Endodermal cell (in vitro differentiated cells): ENCODE measurements at places on chromosomes 16 and 17. TPM values are rescaled to one million over a fixed set of nuclear protein-coding genes. Genes with fewer than 3 reads are reported as not detected.

The PRR35 gene
- total RNA-seq: 0.23 and 0.62 TPM in 2 replicates

The SLC38A8 gene
- not detected in 3 replicates for total RNA-seq

The STAC2 gene
- total RNA-seq: 0.15 to 0.38 TPM (median 0.35 TPM) in 3 replicates

The GID4 gene
- total RNA-seq: 20.0 to 41.0 TPM (median 20.5 TPM) in 3 replicates

The BBS2 gene
- 46.1 to 52.6 TPM (median 47.3 TPM) in 3 replicates for total RNA-seq

The TM4SF5 gene
- total RNA-seq: 0.53 TPM in 1 of 3 replicates, not detected in the others

The OR3A3 gene
- total RNA-seq: not detected in 2 replicates

The GCGR gene
- total RNA-seq: 2.9 and 4.0 TPM in 2 replicates

The MPP2 gene
- 16.2 to 58.7 TPM (median 16.2 TPM) in 3 replicates for total RNA-seq

DNA sequence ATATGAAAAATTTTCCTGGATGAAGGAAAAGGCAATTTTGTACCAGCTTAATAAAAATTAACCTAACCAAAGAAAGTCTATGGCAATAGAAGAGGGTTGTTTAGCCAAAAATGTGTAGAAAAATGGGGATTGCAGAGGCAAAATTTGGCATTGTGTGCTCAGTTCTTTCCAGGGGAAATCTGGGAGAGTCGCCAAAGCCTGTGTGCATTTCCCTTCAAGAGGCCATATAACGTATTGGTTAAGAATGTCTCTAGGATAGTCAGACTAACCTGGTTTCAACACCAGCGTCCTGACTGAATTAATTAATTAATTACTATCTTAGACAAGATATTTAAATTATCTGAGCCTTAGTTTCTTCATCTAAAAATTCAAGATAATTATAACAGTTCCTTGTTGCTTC is 44.8 kb upstream of the HLF start:
- no peak overlapping the region for H3K4me3 ChIP-seq
- H3K27me3 ChIP-seq: no peaks in the 10 kb centered on the region
- H3K36me3 ChIP-seq: no peaks in the 10 kb centered on the region
- no peaks in the 10 kb centered on the region for H3K4me1 ChIP-seq
- no peak overlapping the region for H3K27ac ChIP-seq
- DNase-seq: no peak

DNA sequence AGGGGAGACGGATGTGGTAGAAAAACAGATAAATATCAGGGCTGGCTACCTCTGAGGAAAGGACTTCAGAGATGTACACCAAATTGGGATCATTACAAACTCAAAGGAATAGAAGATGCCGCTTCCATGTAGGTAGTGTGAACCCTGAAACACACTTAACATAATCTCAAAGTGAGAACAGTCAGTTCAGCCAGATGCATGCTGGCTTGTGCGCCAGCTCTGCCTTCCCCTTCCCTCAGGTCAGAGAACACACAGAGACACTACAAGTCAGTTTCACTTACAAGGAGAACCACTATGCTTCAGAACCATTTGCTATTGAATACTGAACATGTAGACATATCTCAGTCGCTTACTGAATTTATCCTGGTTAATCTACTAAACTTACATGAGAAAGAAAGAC is 176.0 kb upstream of the AXIN2 start:
- no peaks in the 10 kb centered on the region for H3K36me3 ChIP-seq
- H3K27me3 ChIP-seq: no peaks in the 10 kb centered on the region
- H3K4me3 ChIP-seq: no peak overlapping the region
- H3K27ac ChIP-seq: peak overlapping the region; percentile 19
- no peak for DNase-seq

DNA sequence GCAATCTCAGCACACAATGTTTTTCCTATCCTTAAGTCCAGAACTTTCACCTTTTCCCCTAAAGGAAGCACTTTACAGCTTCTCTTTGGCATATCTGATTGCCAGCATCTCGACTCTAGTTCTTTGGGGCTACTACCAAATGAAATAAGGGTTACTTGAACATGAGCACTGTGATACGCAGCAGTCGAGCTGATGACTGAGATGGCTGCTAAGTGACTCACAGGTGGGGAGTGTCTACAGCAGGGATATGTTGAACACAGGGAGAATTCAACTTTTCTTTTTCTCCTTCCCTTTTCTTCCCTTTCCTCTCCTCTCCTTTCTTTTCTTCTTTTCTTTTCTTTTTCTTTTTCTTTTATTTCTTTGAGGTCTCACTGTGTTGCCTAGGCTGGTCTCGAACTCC is 334.8 kb downstream of the MAF start:
- no peaks in the 10 kb centered on the region for H3K27me3 ChIP-seq
- H3K27ac ChIP-seq: no peak overlapping the region
- no peak overlapping the region for H3K4me3 ChIP-seq
- peaks cover 3% of the 10 kb centered on the region for H3K4me1 ChIP-seq
- DNase-seq: no peak
- no peaks in the 10 kb centered on the region for H3K36me3 ChIP-seq

GRCh38 chr16:67184453-67184994 is 761 bp upstream of the MATCAP1 start:
- H3K4me3 ChIP-seq: peak overlapping the region; percentile 84
- H3K4me1 ChIP-seq: peaks cover 6% of the 10 kb centered on the region
- no peak overlapping the region for H3K27ac ChIP-seq
- peaks cover 7% of the 10 kb centered on the region for H3K36me3 ChIP-seq
- DNase-seq: peak; percentile 76

DNA sequence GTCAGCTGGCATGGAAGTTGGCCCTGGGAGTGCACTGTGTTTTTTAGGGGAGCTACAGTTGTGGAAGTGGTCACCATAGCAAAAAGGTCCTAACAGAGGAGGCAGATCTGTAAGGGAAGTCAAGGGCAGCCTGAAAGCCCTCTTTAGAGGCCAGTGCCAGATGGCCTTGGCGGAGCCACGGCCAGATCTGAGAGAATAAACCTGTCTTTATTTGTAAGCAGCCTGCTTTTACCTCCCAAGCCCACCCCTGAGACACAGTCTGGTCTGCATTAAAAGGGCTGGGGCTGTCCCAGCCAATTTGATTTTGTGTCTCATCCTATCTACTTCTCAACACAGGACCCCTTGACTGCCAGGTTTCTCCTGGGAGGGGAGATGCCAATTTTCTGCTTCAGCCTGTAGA is 51.0 kb upstream of the NOL11 start:
- H3K4me1 ChIP-seq: no peaks in the 10 kb centered on the region
- H3K4me3 ChIP-seq: no peak overlapping the region
- no peak for DNase-seq
- H3K36me3 ChIP-seq: peaks cover 14% of the 10 kb centered on the region
- H3K27ac ChIP-seq: no peak overlapping the region
- no peaks in the 10 kb centered on the region for H3K27me3 ChIP-seq

DNA sequence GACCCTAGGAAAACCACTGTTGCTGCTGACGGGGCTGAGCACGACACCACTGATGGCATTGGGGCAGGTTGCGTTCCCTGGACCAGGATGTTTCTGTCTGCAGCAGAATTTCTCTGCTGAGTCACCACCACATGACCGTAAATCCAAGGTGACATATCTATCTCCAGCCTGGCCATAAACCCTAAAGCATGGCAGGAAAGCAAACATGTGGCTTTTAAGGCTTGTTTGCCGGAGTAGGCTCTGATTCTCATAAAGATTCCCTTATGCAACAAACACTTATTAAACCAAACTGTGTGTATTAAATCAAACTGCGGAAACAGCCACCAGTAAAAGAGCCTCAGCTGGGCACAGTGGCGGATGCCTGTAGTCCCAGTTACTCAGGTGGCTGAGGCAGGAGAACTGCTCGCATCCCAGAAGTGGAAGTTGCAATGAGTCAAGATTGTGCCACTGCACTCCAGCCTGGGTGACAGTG is 17.3 kb downstream of the MPHOSPH6 start:
- no peaks in the 10 kb centered on the region for H3K27me3 ChIP-seq
- H3K36me3 ChIP-seq: peaks cover 84% of the 10 kb centered on the region
- peaks cover 7% of the 10 kb centered on the region for H3K4me1 ChIP-seq

GRCh38 chr16:54164789-54165173 is 121.8 kb downstream of the IRX3 start:
- no peaks in the 10 kb centered on the region for H3K27me3 ChIP-seq
- H3K27ac ChIP-seq: no peak overlapping the region
- no peak for DNase-seq
- no peaks in the 10 kb centered on the region for H3K36me3 ChIP-seq
- H3K4me1 ChIP-seq: no peaks in the 10 kb centered on the region
- no peak overlapping the region for H3K4me3 ChIP-seq

- H3K27ac ChIP-seq: no peak overlapping the region
- no peaks in the 10 kb centered on the region for H3K4me1 ChIP-seq
- H3K36me3 ChIP-seq: no peaks in the 10 kb centered on the region
- no peaks in the 10 kb centered on the region for H3K27me3 ChIP-seq
- H3K4me3 ChIP-seq: no peak overlapping the region
Measured at GRCh38 chr16:78098087-78098486, 1.4 kb upstream of the WWOX start.

GRCh38 chr17:49521088-49521450 is 26.0 kb downstream of the NGFR start:
- H3K27ac ChIP-seq: no peak overlapping the region
- H3K36me3 ChIP-seq: no peaks in the 10 kb centered on the region
- H3K4me1 ChIP-seq: no peaks in the 10 kb centered on the region
- H3K27me3 ChIP-seq: no peaks in the 10 kb centered on the region

DNA sequence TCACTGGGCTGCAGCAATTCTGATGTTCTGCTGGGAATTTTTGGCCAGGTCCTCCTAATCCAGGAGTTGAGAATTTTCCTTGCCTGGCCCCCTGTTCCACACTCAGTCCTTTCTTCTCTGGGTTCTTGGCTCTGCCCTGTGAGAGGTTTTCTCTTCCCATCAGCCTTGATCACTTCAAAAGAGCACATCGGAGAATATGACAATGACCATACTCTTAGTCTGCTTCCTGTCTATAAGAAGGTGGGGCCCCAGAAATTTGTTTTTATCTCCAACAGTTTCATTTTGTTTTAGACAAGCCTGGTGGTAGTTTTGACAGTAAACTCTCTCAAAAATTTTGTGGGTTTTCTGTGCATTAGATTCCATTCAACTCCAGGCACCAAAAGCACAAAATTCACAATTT is 70.7 kb downstream of the C17orf67 start:
- no peak for DNase-seq
- H3K36me3 ChIP-seq: no peaks in the 10 kb centered on the region
- no peak overlapping the region for H3K27ac ChIP-seq
- H3K4me3 ChIP-seq: no peak overlapping the region
- H3K4me1 ChIP-seq: peaks cover 4% of the 10 kb centered on the region

- no peak for DNase-seq
- H3K27me3 ChIP-seq: no peaks in the 10 kb centered on the region
- H3K4me1 ChIP-seq: no peaks in the 10 kb centered on the region
- H3K4me3 ChIP-seq: no peak overlapping the region
- H3K27ac ChIP-seq: no peak overlapping the region
Measured at GRCh38 chr17:82793974-82794630, 42.2 kb downstream of the TBCD start.

DNA sequence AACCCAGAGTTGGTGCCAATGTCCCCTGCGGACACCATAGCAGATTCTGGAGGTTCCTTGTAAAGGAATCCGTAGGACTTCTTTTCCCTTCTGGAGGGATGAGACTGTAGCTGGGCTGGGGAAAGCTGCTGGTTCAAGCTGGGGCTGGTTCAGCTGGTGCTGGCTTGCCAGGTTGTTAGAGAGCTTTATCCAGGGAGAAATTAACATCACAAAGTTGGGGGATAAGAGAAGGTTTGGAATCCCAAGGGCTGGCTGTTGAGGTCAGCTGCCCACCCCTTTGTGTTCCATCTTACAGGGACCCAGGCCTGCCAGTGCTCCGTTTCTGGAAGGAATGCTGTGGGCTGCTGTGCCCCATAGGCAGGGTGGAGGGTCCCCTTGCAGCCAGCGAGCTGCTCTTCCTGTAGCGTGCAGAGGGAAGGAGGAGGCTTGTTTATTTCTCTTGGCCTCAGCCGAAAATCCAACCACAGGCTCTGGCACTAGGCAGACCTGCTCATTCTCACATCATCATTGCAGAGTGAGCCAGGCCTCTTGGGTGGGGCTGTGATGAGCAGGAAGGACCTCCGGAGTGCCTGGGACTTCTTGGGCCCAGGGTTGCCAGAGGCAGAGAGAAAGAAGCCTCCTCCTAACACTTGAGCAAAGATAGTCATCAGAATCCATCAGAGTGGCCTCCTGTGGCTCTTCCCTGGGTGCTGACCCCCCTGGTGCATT is 251.1 kb downstream of the SEC14L1 start:
- no peaks in the 10 kb centered on the region for H3K27me3 ChIP-seq
- no peaks in the 10 kb centered on the region for H3K36me3 ChIP-seq
- no peak overlapping the region for H3K4me3 ChIP-seq
- peak overlapping the region; percentile 52 for H3K27ac ChIP-seq
- DNase-seq: peak; percentile 83

DNA sequence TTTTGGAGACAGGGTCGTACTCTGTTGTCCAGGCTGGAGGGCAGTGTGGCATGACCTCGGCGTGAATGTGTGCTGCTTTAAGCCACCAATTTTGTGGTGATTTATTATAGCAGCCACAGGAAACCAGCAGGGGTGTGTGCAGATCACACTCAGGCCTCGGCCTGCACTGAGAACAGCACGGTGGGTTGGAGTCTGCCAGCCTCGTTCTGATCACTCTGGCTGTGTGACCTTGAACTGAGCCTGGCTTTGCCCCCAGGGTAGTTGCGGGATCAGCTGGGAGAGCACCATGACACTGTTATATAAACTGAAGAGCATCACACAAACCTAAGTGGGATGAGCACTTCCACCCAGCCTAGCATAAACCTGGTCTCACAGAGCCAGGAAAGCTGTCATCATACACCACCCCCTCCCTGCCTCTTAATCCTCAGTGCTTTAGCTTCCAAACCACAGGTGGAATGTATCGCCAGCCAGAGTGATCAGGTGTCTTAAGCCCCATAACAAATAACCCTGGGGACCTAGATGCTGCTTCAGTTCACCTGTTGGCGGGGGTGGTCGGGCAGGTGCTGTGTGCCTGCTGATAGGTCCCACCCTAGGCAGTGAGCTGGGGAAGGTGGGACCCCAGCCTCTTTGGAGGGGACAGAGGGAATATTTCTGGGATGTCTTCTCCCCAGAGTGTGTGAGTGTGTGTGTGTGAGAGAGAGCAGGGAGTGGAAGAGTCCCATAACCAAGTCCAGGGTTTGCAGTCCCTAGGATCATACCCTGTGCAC is 28.6 kb upstream of the NDRG4 start:
- H3K4me3 ChIP-seq: peak overlapping the region; percentile 72
- no peaks in the 10 kb centered on the region for H3K27me3 ChIP-seq
- peaks cover 7% of the 10 kb centered on the region for H3K36me3 ChIP-seq
- peaks cover 22% of the 10 kb centered on the region for H3K4me1 ChIP-seq

GRCh38 chr17:55463600-55463999 is 42.0 kb upstream of the MMD start:
- no peaks in the 10 kb centered on the region for H3K36me3 ChIP-seq
- H3K27ac ChIP-seq: no peak overlapping the region
- no peaks in the 10 kb centered on the region for H3K27me3 ChIP-seq
- no peaks in the 10 kb centered on the region for H3K4me1 ChIP-seq

GRCh38 chr17:54372069-54372749 is 528.4 kb upstream of the TOM1L1 start:
- H3K27ac ChIP-seq: peak overlapping the region; percentile 87
- DNase-seq: no peak
